Germinal center (tissue), 1 donor: ENCODE measurements at places on chromosomes 16 and 17.

- no peak for DNase-seq
These were observed 63.3 kb downstream of the TMEM235 start for GRCh38 chr17:78294776-78295175.

- peak; percentile 9 for DNase-seq
These were observed 650.4 kb upstream of the RBFOX1 start for GRCh38 chr16:6682142-6682811.

DNA sequence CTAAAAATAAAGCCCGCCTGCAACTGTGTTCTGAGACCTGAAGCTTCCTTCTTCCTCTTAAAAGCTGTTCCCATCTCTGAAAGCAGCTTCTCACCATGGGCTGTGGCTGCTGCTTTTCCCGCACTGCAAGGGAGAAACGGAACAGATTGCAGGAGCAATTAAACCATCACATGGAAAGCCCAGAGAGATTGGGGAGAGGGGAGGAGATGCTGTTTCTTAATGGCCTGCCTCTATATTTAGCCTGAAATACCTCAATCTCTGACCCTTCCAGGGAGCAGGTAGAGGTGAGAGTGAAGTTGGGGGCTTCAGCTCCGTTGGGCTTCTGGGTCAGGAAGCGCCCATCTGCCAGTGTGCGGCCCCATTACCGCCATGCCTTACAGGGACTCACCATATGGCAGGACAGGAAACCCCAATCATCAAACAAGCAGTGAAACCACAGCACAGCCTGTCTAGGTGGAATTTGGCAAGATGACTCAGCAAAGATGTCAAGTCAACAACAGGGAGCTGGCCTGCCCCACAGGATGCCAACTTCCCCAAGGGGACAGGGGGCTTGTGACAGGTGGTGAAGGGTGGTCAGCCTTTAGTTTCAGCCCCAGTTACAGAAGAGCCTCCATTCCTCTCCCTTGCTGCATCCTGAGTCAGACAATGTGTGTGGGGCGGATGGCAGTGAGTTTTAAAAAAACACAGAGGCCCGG, 286.6 kb upstream of the CCL2 start:
- DNase-seq: no peak

GRCh38 chr16:58651965-58652348, 22.3 kb upstream of the CNOT1 start:
- DNase-seq: no peak

DNA sequence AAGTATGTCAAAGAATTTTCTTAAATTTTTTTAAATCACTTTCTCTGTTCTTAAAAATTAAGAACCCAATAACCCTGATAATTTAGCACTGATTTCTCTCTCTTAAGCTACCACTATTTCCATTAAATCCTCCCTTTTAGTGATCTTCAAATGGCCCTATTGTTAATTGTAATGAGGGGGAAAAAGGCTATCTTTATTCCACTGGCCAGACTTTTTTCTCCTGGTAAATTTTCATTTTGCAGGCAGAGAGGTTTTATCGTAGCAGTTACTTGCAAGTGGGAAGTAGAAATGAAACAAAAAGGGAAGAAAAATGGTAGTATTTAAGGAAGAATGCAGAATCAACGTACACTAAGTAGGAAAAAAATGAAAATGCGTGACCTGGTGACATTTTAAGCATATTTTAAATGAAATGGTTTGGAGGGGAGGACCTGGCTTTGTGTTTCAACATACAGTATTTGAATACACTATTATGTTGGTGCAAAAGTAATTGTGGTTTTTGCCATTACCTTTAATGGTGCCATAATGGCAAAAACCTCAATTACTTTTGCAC, 224.9 kb downstream of the TANC2 start:
- no peak for DNase-seq
